CD8-positive, alpha-beta memory T cell (primary cell): ENCODE measurements at places on chromosomes 11 and 22. TPM values are rescaled to one million over a fixed set of nuclear protein-coding genes. Genes with fewer than 3 reads are reported as not detected.

The NUDT22 gene
- polyA plus RNA-seq = 51.6 TPM

GRCh38 chr11:11291041-11292015, 61.7 kb downstream of the CSNK2A3 start:
- no peak for DNase-seq

The KRTAP5-8 gene
- not detected for polyA plus RNA-seq

- DNase-seq = no peak
Measured at GRCh38 chr11:95512682-95513081, 276.9 kb downstream of the FAM76B start.

DNA sequence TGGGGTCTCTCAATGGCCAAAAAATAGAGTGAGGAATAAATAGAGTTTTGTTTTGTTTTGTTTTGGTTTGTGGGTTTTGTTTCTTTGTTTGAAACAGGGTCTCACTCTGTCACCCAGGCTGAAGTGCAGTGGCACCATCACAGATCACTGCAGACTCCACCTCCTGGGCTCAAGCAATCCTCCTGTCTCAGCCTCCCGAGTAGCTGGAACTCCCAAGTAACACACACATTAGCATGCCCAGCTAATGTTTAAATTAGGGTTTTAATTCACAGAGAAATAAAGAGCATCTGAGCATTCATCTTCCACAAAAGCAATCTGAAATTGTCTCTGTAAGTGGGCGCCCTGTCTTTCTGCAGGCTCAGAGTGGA, 9.2 kb upstream of the IFITM3 start:
- DNase-seq = no peak

DNA sequence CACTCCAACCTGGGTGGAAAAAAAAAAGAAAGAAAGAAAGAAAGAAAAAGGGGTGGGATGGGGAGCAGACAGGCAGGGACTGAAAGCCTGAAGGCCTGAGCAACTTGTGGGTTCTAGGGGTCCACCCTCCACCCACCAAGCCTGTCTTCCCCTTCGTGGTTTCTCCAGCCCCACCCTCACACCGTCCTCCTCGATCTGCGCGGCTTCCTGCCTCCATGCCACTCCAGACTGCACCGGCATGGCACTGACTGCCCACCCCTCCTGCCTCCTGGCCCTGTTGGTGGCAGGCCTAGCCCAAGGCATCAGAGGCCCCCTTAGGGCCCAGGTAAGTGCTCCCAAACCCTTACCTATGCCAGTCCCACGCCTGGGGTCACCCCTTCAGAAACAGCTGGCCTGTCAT, at the start of gene CTSW:
TSS of gene CTSW (plus strand) at position 221 of the 400 bp plus-strand sequence. CDS start at position 239, 18 bp downstream.
- peak; percentile 64 for DNase-seq

DNA sequence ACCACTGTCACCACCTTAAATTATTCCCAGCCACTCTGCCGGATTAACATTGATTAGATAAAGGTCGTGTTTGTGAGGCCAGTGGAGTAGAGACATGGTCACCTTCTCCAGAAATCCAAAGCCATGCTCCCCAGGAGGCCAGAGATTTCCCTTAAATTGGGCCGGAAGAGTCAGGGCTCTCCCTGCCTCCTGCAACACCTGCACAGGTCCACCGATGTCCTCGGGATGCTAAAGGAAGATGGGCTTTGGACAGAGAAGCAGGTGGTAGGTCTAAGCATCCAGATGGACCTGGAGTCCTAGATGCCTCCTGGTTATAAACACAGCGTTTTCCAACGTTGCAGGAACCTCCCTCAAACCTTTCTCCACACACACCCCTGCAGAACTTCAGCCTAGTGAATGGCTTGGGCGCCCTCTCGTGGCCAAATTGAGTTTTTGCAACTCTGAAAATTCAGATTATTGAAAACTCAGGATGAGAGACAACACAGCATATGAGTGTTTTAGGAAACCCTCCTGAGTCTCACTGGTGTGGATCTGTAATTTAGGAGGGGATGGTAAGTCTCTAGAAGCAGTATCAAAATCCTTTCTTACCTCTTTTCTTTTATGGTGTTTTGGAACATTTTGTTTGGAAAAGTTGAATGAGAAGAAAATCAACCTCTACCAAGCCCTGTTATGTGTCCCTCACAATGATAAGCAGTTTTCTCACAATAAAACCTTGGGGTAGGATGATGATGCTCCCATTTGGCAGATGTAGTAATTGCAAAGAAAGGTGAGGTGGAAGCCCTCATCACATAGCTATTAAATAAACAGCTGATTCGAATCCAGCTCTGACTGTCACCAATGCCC, 109.6 kb downstream of the RRAS2 start:
- peak; percentile 77 for DNase-seq

GRCh38 chr11:72767203-72768062, 15.2 kb upstream of the ARAP1 start:
- no peak for DNase-seq

GRCh38 chr11:34407121-34407813, 31.5 kb upstream of the CAT start:
- no peak for DNase-seq

DNA sequence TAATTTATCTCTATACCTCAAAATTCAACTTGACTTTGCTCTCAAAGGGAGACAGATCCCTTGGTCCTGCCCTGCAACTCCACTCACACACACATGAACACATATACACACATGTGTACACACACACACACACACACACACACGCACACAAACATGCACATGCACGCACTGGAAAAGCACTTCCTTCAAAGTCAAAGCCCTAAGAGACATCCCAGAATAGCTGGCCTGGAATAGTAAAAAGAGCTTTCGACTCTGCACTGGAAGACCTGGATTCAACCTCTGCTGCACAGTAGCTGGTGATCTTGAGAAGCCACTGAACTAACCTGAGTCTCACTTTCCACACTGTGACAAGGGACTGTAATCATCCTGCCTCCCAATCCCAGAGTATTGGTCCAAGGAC, 26.8 kb downstream of the TENM4 start:
- DNase-seq = no peak

GRCh38 chr22:27709919-27710675, 91.5 kb downstream of the MN1 start:
- no peak for DNase-seq

GRCh38 chr11:45149483-45150056, 3.1 kb downstream of the PRDM11 start:
- no peak for DNase-seq

The DSCAML1 gene
- not detected for polyA plus RNA-seq

The TPCN2 gene
- 4.0 TPM for polyA plus RNA-seq

- no peak for DNase-seq
Measured at GRCh38 chr11:79108851-79109250, 332.0 kb downstream of the TENM4 start.

- no peak for DNase-seq
Measured at GRCh38 chr11:7495882-7496551, 10.7 kb downstream of the OLFML1 start.

DNA sequence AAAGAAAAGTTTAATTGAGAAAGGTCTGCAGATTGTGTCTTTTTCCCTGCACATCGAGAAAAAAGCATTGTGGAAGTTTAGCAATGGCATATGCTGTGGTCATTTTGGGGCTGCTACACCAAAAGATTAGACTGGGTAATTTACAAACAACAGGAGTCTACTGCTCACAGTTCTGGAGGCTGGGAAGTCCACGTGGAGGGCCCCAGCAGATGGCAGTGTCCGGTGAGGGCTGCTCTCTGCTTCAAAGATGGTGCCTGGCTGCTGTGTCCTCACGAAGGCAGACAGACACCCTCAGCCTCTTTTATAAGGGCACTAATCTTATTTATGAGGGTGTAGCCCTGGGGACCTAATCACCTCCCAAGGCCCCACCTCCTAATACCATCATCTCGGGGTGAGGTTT, 21.1 kb downstream of the PHF21B start:
- no peak for DNase-seq

The OR8A1 gene
- not detected for polyA plus RNA-seq

- no peak for DNase-seq
Measured at GRCh38 chr11:117572671-117573070, 224.3 kb downstream of the DSCAML1 start.

DNA sequence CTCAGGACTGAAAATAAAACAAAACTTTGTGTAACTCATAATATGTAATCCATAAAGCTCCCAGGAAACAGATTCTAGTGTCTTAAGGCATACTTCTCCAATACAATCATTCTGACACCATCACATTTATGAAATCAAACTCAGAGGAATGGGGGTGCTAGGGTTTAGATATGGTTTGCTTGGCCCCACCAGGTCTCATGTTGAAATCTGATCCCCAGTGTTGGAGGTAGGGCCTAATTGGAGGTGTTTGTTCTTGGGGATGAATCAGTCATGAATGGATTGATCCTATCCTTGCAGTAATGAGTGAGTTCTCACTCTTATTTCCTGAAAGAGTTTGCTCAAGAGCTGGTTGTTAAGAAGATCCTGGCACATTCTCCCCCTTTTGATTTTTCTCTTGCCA, 380.9 kb downstream of the ETS1 start:
- DNase-seq = no peak

DNA sequence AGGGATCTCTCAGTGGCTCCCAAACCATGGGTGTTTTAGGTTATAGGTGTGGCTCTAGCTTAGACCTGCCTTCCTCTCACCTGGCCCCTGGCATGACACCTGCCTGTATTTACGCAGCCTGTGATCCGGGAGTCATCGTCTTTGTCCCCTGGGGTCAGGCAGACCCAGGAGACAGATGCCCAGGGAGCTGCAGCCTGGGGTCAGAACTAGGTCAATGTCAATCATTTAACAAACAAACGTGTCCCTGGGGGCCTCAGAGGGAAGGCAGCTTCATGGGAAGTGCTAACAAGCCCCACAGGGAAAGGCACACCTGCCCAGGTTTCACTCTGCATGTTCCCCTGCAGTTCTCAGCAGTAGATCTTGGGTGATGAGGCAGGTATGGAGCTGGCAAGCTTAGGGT, 12.0 kb downstream of the BACE1-AS start:
- no peak for DNase-seq

The NNMT gene
- not detected for polyA plus RNA-seq

- DNase-seq = no peak
Measured at GRCh38 chr11:45948356-45948755, 25.9 kb downstream of the LARGE2 start.

DNA sequence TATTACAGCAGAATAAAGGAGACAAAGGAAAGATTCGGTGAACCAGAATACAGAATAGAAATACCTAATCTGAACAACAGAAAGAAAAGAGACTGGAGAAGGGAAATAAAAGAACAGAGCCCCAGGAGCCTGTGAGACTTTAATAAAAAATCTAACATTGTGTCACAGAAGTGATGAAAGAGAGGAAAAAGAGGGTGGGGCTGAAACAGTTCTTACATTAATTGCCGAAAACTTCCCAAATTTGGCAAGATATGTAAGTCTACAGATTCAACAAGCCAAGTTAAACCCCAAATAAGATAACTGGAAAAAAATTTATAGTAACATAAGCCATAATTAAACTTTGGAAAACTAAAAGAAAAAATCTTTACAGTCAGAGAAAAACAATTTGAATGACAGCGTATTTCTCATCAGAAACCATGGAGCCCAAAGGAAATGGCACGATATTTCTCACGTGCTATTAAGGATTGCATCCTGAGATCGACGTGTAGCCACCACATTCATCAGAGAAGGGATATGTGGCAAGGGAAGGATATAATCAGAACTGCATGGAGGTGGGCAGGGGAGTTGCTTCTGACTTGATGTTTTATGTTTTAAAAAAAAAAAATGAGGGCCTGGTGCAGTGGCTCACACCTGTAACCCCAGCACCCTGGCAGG, 73.9 kb downstream of the SGSM3 start:
- no peak for DNase-seq

DNA sequence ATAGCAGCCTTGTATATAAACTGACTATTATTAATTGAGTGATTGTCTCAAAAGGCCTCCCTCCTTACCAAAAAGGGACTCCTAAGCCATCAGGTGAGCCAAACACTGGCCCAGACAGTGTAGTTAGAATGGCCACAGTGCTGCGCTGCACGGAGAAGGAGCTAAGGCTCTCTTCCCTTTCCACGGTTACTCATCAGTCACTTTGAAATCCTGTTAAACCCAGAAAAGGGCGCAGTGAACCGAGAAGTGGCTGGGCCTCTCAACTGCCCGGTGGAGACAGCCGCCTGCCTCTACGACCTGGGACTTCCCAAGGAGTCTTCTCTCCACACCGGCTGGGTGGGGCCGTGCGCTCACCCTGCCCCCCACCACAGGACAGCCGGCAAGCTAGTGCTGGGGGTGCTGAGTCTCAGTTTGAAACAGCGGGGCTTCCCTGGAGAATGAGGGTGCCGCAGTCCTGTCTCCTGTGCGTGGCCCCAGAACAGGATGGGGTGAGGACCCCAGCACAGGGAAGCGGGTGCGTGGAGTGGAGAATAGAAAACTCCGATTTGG, 1.3 kb downstream of the MYH9 start:
- DNase-seq = peak; percentile 38

DNA sequence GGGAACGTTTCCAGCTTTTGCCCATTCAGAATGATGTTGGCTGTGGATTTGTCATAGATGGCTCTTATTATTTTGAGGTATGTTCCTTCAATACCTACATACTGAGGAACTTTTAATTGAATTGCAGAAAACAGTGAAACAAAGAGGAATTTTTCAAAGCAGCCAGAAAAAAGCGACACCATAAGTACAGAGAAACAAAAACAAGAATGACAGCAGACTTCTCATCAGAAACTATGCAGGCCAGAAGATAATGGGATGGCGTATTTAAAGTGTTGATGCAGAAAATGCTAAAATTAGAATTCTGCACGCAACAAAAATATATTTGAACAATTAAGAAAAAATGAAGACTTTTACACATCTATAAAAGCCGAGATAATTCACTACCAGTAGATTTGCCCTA, 95.4 kb upstream of the TIMP3 start:
- no peak for DNase-seq

DNA sequence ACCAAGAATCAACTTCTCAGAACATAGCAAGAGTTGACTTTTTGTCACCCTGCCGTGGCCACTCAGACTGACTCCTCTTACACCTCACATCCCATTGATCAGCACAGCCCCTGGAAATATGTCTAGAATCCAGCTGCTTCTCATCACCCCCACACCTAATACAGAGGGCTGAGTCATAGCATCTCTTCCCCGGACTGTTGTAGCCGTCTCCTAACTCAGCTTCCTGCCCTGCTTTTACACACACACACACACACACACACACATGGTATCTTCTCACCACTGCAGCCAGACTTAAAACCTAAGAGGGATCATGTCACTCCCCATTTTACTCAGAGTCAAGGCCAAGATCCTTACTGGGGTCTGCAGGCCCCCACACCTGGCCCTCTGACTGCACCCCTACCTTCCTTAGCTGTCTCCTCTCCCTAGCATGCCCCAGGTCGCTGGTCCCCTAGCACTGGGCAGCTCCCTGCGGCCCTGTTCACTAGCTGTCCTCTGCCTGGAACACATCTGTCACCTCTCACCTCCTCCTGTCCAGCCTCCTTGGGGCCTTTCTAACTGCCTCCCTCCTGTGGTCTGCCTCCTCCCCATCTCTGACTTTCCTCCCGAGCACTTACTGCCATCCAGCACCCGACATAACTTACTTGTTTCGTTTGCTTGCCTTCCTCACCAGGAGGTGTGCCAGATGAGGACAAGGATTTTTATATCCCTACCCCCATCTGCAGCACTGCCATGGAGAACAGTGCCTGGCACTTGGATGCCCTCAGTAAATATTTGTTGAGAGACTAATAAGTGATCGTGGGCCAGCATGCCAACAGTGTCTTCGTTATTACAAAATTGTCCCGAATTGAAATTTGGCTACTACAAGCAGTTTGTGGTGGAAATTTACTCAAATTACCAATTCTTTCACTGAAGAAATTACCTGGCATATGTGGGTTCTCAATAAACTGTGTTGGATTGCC, 61.9 kb downstream of the BMAL1 start:
- DNase-seq = peak; percentile 21

The CYP2R1 gene
- polyA plus RNA-seq = 16.5 TPM
